ENCODE measurements at places on chromosomes 3 and 15.
A peak's percentile ranks its signal among the peaks of the same experiment; 100 is the strongest.

DNA sequence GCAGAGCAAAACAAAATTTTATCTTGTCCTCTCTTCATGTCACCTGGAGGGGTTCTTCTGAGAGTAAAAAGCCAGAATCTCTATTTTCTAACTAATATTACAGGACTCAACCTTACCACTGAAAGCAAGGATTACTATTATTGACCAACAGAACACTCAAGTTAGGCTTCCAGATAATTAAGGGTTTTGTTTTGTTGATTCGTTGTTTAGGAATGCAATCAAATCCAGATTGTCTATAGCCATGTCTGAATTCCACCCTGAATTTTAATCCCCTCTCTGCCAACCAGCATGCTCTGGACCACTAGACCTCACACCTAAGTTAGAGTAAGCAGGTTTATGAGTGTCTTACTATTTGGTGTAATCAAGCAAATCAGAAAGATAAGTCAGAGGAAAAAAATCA, 90.7 kb downstream of the PEAK1 start:
- H3K4me3 ChIP-seq = no peak overlapping the region
- no peaks in the 10 kb centered on the region for H3K27me3 ChIP-seq
- no peak overlapping the region for H3K27ac ChIP-seq
- no peaks in the 10 kb centered on the region for H3K36me3 ChIP-seq
- no peaks in the 10 kb centered on the region for H3K4me1 ChIP-seq

DNA sequence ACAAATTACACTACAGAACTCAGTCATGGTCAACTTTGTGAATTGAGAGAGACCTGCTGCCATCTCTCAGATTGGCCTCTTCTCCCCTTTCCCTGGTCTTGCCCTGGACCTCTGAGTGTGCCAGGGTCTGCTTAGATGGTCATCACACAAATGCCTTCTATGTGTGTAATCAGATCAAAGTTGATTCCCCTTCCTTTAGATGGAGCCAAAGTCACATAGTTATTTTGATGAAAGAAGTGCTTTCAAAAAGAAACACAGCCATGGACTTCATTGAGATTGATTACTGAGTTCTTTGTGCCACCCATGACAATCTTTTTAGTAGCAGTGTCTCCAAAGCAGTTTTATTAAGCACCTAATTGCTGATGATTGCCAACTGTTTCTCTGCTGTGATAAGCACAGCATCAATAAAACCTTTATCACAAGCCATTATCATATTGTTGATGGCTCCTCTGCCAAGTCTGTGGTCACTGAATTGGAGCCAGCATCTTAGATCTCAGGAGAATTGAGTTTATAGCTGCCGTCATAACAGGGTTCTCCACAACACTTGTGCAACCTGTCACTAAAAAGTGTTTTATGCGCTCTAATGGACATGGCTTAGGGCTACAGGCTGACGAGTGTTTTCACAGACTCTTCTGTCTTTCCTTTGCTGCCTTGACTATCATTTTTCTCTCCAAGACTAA, 149.7 kb upstream of the NUDT16 start:
- no peak overlapping the region for H3K4me3 ChIP-seq
- no peaks in the 10 kb centered on the region for H3K4me1 ChIP-seq
- H3K36me3 ChIP-seq = no peaks in the 10 kb centered on the region
- no peak overlapping the region for H3K27ac ChIP-seq
- H3K27me3 ChIP-seq = no peaks in the 10 kb centered on the region

- no peak overlapping the region for H3K27ac ChIP-seq
- H3K4me1 ChIP-seq = no peaks in the 10 kb centered on the region
- H3K27me3 ChIP-seq = no peaks in the 10 kb centered on the region
- DNase-seq = no peak
Measured at GRCh38 chr3:16362770-16363169, 97.8 kb downstream of the OXNAD1 start.

GRCh38 chr15:63446255-63446654, 58.1 kb upstream of the USP3 start:
- no peaks in the 10 kb centered on the region for H3K27me3 ChIP-seq
- H3K36me3 ChIP-seq = no peaks in the 10 kb centered on the region
- DNase-seq = no peak
- H3K4me3 ChIP-seq = no peak overlapping the region
- no peaks in the 10 kb centered on the region for H3K4me1 ChIP-seq

GRCh38 chr3:100710261-100710968, 1.1 kb downstream of the TFG start:
- H3K4me3 ChIP-seq = peak overlapping the region; percentile 78
- H3K27me3 ChIP-seq = no peaks in the 10 kb centered on the region
- H3K36me3 ChIP-seq = peaks cover 10% of the 10 kb centered on the region
- H3K27ac ChIP-seq = peak overlapping the region; percentile 68
- peaks cover 10% of the 10 kb centered on the region for H3K4me1 ChIP-seq
- DNase-seq = peak; percentile 75

- peaks cover 16% of the 10 kb centered on the region for H3K4me1 ChIP-seq
- H3K27ac ChIP-seq = peak overlapping the region; percentile 29
- H3K4me3 ChIP-seq = peak overlapping the region; percentile 0
- no peaks in the 10 kb centered on the region for H3K36me3 ChIP-seq
Measured at GRCh38 chr15:73965758-73966113, 26.4 kb downstream of the STOML1 start.

DNA sequence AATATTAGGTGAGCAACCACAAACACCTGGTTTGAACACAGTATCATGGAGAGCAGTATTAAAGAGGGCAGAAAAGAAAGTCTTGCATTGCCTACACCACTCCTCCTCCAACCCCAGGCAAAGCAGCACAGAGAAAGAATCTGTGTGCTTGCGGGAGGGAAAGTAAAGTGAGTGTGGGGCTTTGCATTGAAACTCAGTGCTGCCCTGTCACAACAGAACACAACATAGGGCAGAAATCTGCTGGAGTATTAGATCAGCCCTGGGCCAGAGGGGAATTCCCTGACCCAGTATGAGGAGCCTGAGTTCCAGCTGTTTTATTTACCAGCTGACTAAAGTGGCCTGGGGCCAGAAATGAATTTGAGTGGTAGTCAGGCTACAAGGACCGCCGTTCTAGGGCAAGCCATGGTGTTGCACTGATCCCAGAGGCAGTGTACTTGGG, 75.5 kb downstream of the SPATA16 start:
- no peak overlapping the region for H3K4me3 ChIP-seq
- no peaks in the 10 kb centered on the region for H3K36me3 ChIP-seq
- H3K4me1 ChIP-seq = peaks cover 19% of the 10 kb centered on the region
- no peaks in the 10 kb centered on the region for H3K27me3 ChIP-seq
- peak; percentile 86 for DNase-seq

GRCh38 chr3:32237670-32238452, 619 bp upstream of the CMTM8 start:
- peak overlapping the region; percentile 79 for H3K4me3 ChIP-seq
- H3K27ac ChIP-seq = no peak overlapping the region
- DNase-seq = no peak
- H3K36me3 ChIP-seq = no peaks in the 10 kb centered on the region
- peaks cover 8% of the 10 kb centered on the region for H3K4me1 ChIP-seq
